Right atrium auricular region (tissue), 2 donors: ENCODE measurements at places on chromosomes 6 and 20. TPM values are rescaled to one million over a fixed set of nuclear protein-coding genes. Genes with fewer than 3 reads are reported as not detected.

DNA sequence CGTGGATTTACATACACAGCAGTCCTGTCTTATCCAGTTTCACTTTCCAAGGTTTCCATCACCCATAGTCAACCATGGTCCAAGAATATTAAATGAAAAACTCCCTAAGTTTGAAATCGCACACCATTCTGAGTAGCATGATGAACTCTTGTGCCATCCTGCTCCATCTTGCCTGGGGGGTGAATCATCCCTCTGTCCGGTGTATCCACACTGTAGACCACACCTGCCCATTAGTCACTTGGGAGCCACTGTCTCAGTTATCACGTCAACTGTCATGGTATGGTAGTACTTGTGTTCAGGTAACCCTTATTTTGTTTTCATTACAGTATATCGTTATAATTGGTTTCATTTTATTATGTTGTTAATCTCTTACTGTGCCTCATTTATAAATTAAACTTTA lies 38.5 kb downstream of the PTGIS start:
- DNase-seq, result no peak

DNA sequence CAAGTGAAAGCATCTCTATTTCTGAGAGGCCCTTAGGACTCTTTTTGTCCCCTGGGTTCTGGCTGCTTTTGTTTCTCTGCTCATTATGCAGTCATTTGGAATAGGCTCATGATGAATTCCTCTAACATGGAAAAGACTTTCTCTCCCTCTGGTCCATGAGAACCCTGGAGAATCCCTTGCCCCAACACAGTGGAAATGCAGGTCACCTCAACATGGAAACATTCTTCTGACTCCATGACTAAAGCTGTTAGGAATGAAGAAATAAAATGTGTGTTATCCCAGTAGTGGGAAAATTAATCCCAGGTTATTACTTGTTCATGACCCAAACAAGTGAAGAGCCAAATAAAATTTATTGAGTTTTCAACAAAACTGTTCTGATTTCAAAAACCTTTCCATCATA lies 458.6 kb downstream of the EPM2A start:
- DNase-seq, result no peak

- no peak for DNase-seq
Observed at GRCh38 chr6:43747784-43748183, 22.2 kb upstream of the VEGFA start.

GRCh38 chr6:33206864-33207551 lies 1.3 kb upstream of the RING1 start:
- no peak for DNase-seq

GRCh38 chr6:154261688-154262397 lies 94.8 kb downstream of the IPCEF1 start:
- no peak for DNase-seq

- DNase-seq, result no peak
Observed at GRCh38 chr6:167711768-167712730, 114.7 kb upstream of the AFDN start.

DNA sequence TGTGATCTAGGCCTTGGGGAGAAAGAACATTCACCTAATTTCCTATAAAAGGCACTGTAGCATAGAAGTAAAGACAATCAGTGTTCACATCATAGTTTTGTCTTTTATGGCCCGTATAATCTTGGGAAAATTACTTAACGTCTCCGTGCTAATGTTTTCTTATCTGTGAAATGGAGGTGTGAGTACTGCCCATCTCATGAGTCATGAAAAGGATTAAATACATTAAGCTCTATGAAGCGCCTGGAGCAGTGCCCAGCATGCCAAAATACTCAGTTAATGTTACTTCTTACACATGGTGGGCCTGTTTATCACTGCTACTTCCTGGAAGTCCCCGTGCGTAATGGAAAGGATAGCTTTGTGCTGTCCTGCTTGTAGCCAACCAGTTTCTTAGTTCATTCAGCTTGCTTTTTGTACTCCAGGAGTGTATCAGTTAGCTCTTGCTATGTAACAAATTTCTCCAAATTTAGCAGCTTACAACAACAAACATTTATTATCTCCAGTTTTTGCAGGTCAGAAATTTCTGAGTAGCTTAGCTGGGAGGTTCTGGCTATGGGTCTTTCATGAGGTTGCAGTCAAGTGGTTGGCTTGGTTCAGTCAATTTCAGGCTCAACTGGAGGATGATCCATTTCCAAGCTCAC lies 103.6 kb upstream of the BMP2 start:
- no peak for DNase-seq

- DNase-seq, result no peak
Observed at GRCh38 chr20:1937316-1937976, 42.2 kb downstream of the SIRPA start.

DNA sequence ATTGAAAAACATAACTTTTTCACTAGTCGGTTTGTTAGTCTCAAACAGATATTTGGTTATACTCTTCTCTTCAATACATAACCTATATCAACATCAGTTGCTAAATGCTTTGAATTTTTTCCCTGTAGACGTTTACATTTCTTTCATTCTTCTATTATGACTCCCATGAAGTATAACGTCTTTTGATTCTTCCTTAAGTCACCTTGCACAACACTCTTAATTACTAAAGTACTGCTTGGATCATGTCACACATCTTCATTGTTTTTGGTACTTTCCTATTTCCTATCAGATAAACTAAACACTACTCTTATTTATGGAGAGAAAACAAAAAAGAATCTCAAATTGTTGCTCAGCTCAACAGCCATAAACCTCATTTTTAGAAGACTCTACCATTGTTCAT lies 23.0 kb upstream of the BMP5 start:
- DNase-seq, result no peak

GRCh38 chr6:87907521-87907920 lies 140.1 kb upstream of the SPACA1 start:
- DNase-seq, result no peak

- DNase-seq, result no peak
Observed at GRCh38 chr20:61968932-61969331, 96.7 kb downstream of the TAF4 start.

- no peak for DNase-seq
Observed at GRCh38 chr20:49161428-49162152, 26.5 kb downstream of the STAU1 start.

- DNase-seq, result peak; percentile 57
Observed at GRCh38 chr6:168417191-168417590, 23.8 kb upstream of the SMOC2 start.

DNA sequence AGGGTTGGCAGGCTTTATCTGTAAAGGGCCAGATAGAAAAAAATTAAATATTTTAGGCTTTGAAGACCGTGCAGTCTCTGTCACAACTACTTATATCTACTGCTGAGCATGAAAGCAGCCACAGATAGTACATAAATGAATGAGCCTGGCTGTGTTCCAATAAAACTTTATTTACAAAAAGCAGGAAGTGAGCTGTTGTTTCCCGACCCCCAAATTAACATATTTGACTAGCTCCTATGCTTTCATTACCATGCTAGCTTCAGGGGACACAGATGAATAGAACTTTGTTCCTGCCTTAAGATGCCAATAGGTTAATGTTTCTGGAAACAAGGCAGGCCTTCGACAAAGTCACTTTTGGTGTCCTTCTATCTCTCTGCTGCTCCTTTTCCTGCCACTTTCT lies 1058.0 kb upstream of the FLRT3 start:
- no peak for DNase-seq

DNA sequence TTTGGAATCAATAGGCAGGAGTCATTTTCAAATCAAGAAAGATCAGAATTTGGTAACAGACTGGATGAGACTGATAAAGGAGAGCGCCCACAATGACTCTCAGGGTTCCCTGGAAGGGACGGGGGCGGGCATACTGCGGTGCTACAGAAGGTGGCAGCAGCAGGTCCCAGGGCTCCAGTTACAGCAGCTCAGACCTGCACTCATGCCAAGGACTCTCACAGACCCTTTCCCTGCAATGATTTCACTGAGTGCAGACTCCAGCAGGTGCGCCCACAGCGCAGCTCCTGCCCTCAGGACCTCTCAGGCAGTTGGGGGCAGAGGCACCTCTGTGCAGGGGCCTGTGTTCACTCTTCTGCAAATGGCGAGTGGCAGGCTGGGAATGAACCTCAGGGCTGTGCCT lies 359.8 kb downstream of the ZFAND3 start:
- no peak for DNase-seq

DNA sequence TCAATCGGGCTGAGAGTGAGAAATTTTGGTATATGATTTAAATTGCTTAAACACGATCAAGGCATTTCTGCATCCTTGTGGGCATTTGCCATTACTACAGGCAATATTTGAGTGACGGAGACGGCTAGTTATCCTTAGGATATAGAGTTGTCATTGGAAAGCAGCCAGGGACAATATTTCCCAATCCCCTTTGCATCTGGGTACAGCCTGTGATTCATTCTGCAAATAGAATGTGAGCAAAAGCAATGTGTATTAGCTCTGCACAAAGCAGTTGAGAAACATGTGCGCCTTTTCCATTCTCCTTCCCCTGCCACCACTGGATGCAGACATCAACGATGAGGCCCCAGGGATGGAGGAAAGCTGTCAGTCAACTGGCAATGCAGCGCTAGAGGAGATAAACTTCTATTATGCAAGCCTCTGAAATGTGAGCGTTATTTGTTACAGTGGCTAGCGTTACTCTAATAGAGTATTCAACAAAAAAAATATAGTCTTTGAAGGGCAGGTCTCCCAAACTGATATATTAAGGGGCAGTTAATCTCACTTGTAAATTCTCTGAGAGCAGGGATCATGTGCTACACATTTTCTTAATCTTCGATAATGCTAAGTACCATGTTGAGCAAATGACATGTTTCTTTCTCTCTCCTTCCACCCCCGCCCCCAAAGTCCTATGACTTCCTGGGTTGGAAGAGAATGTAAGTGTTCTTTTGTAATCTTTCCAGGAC lies 37.1 kb upstream of the NCOA3 start:
- DNase-seq, result peak; percentile 90

- DNase-seq, result no peak
Observed at GRCh38 chr6:50128420-50129005, 78.8 kb upstream of the DEFB112 start.

DNA sequence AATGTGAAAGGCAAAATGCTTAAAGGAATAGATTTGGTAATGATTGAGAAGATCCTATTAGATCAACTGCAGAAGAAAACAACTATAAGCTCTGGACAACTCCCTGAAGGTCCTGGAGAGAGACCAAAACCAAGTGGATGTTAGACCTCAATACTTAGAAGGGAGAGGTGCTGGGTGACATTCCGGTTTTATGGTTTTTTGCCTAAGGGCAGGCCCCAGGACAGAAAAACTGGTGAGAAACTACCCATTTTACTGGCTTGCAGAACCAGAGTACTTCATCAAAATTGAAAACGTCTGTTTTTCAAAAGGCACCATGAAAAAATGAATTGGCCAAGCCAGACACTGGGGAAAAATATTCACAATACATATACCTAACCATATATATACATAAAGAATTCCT lies 26.3 kb downstream of the SAMHD1 start:
- DNase-seq, result no peak

GRCh38 chr6:15061180-15061641 lies 184.7 kb upstream of the JARID2 start:
- no peak for DNase-seq

DNA sequence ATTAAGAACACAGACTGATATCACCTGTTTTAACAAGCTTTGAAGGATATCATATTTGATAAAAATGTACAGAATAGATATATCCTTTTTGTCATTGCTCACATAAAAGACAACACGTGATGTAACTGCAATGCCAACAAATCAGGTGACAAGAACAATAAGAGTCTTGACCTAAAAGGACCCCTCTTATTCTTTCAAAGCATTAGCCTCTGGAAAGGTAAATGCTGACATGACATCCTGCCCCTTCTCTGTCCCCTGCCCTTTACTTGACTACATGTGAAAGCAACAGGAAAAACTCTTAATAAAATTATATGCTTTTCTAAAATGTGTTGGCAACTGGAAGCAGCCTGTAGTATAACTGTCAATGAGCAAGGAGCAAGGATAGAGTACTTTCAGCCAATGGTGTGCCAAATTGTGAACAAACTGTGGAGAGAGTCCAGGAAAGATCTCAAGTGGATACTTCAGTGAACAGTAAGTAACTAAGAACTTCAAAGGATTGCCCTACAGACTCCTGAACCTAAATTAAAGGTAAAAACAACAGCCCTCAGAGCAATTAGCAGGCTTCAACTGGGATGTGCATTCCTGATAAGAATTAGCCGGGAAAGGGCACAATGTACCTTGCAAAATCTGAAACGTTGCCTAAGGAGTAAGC lies 16.3 kb downstream of the PTPRK start:
- no peak for DNase-seq

DNA sequence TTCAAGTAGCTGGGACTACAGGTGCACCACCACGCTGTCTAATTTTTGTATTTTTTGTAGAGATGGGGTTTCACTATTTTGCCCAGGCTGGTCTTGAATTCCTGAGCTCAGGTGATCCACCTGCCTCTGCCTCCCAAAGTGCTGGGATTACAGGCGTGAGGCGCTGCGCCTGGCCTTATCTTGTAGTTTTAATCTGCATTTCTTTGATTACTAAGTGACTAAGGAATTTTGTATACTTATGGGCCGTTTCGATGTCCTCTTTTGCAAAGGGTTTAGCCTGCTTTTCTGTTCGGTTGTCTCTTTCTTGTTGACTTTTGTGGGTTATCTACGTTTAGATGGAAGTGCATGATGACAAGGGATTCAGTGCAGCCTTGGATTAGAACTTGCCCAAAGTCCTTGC lies 500.6 kb downstream of the QKI start:
- no peak for DNase-seq

DNA sequence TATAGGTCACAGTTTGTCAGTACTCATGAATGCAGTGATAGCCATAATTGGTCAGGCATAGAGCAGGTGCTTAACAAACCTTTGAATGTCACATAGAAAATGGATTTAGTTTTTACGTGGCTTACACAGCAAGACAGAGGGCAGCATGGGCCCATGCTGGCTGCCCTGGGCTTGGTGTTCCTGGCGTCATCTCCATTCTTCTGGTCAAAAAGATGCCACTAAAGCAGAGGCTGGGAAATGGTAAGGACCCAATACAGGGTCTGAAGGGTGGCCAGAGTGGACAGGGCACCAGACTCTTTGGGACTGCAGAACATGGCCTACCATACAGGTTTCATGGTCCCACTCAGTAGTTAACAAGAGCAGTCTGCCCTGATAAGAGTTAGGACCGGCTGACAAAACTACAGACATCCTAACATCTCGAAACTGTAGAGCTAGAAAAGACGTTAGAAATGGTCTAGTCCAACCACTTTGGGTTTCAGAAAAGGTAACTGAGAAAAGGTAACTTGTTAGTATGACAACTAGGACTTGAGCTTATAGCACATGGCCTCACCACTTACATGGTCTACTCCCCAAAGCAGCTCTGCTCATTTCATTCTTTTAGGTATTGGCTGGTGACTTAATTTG lies 22.6 kb downstream of the HEBP2 start:
- DNase-seq, result no peak

GRCh38 chr20:4925842-4926530 lies 75.3 kb downstream of the SLC23A2 start:
- DNase-seq, result peak; percentile 83

- DNase-seq, result no peak
Observed at GRCh38 chr6:64347411-64347810, 711.8 kb downstream of the PHF3 start.

- DNase-seq, result no peak
Observed at GRCh38 chr6:33904747-33905065, 100.9 kb upstream of the MLN start.

MBOAT1 gene
- total RNA-seq, result 5.0 TPM

OXT gene
- not detected for total RNA-seq

CEP43 gene
- total RNA-seq, result 6.7 TPM

BPI gene
- total RNA-seq, result not detected

SERAC1 gene
- total RNA-seq, result 5.0 TPM

ZSWIM3 gene
- total RNA-seq, result 2.4 TPM

ADGRG6 gene
- 9.2 TPM for total RNA-seq

SEC23B gene
- total RNA-seq, result 19.1 TPM

GSTA5 gene
- not detected for total RNA-seq

PTK6 gene
- total RNA-seq, result not detected

CRYBG1 gene
- total RNA-seq, result 1.6 TPM

SPATS1 gene
- total RNA-seq, result not detected

BTNL2 gene
- not detected for total RNA-seq
